CD4-positive, alpha-beta T cell treated with Interleukin-17A for 1 hour (primary cell): ENCODE measurements at places on chromosomes 5 and 9.

DNA sequence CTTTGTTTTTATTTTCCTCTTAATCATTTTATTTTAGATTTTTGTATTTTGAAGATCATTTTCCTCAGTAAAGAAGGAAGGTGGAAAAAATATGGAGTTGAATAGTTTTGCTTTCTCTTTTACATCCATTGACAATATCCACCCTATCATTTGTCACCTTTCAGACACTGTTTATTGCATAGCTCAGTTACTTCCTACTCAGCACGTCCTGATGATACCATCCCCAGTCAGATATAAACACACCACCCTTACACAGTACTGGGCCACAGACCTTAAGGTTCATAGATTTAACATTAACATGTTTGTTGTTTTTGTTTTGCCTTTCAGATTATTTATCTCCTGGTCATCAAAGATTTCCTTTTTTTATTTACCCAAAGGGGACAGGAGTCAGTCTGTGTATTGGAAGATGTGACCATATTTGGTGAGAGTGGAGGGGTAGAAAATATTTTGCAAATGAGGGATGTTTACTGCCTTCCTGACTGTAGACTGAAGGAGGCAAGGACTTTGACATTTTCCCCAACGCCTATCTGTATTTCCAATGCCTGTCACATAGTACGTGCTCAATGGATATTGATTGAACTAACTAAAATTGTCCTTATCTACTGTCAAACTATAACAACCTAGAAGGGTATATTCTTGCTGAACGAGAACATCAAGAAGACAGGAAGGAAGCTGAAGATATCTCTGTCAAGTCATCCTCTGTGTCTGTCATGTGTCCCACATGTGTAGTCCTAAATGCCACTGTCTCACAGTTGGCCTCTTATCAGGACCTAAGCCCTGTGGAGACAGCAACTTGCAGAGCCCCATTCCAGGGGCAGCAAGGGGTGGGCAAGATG lies 15.6 kb downstream of the STX17 start:
- no peak for DNase-seq

GRCh38 chr9:94822273-94822672 lies 95.8 kb downstream of the AOPEP start:
- DNase-seq = no peak

DNA sequence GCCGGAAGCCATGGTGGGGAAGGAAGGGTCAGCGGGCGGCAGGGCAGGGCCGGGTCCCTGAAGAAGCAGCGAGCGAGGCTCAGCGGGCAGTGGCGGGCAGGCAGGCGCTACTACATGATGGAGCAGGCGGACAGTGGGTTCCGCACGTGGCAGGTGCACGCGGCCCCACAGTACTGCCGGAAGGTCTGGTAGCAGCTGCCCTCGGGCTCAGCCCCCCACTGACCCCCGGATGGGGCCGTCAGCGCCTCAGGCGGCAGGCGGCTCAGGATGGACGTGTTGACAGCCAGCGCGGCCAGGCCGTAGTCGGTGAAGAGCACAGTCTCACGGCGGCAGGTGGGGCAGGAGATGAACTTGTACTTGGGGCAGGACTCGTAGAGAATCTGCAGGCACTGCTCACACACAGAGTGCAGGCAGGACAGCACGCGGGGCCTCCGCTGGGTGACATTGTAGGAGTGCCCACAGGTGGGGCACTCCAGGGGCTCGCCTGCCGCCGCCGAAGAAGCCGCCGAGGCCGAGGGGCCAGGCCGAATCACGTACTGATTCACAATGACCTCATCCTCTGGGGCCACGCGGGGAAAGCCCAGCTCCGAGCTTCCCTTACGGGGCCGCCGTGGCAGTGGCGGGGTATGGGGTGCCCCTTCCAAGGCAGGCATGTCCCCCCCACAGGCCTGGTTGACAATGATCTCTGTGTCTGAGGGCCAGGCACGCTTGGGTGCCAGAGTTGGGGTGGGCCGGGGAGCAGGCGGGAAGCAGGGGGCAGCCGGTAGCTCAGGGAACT lies 1.5 kb downstream of the RNF208 start:
- no peak for DNase-seq

- DNase-seq = no peak
Measured at GRCh38 chr9:77851882-77852595, 179.6 kb downstream of the GNAQ start.

DNA sequence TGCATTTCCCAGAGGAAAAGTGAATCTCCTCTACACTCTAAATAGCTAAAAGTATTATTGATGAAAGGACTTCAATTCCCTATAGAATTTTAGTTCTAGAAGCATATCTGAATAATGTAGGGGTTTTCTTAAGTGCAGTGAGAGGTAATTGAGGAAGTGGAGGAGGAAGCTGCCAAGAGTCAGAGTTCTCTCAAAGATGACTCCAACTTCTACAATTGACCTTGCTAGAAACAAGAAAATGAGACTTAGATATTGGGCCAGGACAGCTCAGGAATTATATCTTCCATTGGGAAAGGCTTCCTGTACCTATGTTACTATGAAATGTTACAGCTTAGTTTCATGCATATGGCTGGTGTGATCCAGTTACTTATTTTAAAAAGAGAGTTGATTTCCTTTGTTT lies 10.4 kb upstream of the F2R start:
- no peak for DNase-seq

DNA sequence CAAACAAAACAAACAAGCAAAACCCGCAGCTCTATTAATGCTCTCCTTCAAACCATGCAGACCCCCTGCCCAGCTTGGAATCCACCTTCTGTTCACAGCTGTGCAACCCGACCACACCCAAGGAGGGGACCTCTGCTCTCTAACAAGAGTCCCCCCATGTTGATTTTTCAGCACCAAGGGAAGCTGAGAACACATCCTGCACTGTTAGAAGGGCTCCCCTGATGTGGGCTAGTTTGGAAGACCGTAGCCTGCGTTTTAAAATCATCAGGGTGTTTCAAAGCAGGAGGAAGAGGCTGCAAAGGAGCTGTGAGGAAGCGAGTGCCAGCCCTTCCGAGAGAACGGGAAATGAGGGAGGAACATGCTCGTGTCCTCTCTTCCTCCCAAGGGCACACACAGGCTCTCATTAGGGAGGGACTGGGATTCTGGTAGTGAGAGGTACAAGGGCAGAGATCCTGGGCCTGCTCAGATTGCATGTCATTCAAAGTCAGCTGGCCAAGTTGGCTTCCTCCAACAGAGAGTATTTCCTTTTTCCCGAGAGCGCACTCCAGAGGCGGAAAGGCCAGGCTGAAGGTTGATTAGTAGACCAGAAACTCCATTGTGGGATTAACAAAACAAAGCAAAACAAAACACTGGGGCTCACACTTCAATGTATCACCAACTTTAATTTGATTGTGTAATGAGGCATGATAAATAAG lies 185.9 kb downstream of the SEMA6A start:
- no peak for DNase-seq

DNA sequence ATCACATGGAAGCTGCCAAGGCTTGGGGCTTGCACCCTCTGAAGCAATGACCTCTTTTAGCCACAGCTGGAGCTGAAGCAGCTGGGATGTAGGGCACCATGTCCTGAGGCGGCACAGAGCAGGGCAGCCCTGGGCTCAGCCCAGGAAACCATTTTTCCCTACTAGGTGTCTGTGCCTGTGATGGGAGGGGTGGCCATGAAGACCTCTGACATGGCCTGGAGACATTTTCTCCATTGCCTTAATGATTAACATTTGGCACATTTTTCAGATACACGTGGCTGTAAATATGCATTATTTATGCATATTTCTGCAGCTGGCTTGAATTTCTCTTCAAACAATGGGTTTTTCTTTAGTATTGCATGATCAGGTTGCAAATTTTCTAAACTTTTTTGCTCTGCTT lies 81.7 kb downstream of the OSMR start:
- DNase-seq = no peak

- no peak for DNase-seq
Measured at GRCh38 chr5:13606051-13606450, 338.4 kb downstream of the DNAH5 start.

DNA sequence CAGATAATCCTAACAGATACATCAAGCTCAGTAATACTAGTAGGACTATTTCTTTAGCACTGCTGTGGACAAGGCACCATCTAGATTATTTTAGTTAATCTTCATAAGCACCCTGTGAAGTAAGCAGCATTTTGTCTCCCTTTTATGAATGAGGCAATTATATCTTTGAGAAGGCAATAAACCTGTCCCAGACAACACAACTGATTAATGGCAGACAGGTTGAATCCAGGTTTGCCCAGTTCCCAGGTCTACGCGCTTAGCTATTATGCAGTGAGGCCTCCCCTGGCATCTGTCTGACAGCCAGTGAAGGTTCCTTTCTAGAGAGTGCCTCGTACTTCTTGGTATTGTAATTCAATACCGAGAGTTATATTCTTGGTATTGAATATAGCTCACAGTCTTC lies 9.7 kb upstream of the LVRN start:
- no peak for DNase-seq

GRCh38 chr5:106097340-106097739 lies 1573.4 kb downstream of the EFNA5 start:
- no peak for DNase-seq

GRCh38 chr5:172370648-172371545 lies 83.4 kb downstream of the SH3PXD2B start:
- no peak for DNase-seq

DNA sequence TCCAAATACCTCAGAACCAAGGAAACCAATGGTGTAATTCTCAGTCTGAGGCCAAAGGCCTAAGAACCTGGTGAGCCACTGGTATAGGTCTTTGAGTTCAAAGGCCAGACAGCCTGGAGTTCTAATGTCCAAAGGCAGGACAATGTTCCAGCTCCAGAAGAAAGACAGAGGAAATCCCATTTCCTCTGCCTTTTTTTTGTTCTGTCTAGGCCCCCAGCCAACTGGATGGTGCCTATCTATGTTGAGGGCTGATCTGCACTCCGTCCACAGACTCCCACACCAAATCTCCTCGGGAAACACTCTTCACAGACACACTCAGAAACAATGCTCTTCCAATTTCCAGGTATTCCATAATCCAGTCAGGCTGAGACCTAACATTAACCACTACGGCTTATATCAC lies 30.1 kb downstream of the FNIP1 start:
- DNase-seq = no peak

GRCh38 chr9:76691517-76692313 lies 72.5 kb upstream of the PCA3 start:
- DNase-seq = no peak

GRCh38 chr9:109498195-109499092 lies at the start of gene PTPN3:
Gene PTPN3, minus strand, starts transcription at chr9:109498307. Its CDS starts 34,873 bp downstream, at chr9:109463434.
- no peak for DNase-seq

GRCh38 chr5:161676103-161676502 lies 9.4 kb upstream of the GABRA6 start:
- no peak for DNase-seq
